ENCODE measurements at places on chromosomes 1 and 21.

- no peak for DNase-seq
Measured at GRCh38 chr1:184407816-184408510, 21.1 kb downstream of the C1orf21 start.

DNA sequence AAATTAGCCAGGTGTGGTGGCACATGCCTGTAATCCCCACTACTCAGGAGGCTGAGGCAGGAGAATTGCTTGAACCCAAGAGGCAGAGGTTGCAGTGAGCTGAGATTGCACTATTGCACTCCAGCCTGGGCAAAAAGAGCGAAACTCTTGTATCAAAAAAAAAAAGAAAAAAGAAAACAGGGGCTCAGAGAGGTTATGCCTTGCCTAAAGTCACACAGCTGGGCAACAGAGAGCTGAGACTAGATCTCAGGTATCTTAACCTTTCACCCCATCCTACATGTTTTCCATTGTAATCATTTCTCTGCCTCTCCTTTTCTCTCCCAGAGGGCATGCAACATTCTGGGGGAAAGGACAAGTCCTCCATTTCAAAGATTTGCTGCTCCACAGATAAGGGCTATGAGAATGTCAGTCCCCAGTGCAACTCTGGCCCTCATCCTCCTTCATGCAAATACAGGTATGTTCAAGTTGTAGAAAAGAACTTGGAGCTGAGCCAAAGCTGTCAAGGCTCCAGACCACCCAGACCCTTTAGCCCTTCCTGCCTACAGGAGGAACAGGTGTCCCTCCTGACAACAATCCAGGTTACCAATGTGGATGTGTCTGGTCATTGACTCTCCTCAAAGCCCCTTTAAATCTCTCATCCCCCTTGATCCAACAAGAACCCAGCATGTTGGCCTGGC, 6.9 kb downstream of the SLC9A1 start:
- DNase-seq: no peak

- no peak for DNase-seq
Measured at GRCh38 chr1:18126616-18127015, 19.0 kb downstream of the IGSF21 start.

- DNase-seq: no peak
Measured at GRCh38 chr1:18175530-18176377, 68.2 kb downstream of the IGSF21 start.

- no peak for DNase-seq
Measured at GRCh38 chr1:198276241-198276640, 119.4 kb downstream of the NEK7 start.

- DNase-seq: no peak
Measured at GRCh38 chr1:237911911-237912310, 21.2 kb upstream of the ZP4 start.

GRCh38 chr1:199102239-199102638, 463.4 kb downstream of the PTPRC start:
- DNase-seq: no peak

GRCh38 chr1:6353619-6353954, 40.0 kb downstream of the ACOT7 start:
- no peak for DNase-seq
